ENCODE measurements at places on chromosomes 12 and 14.

DNA sequence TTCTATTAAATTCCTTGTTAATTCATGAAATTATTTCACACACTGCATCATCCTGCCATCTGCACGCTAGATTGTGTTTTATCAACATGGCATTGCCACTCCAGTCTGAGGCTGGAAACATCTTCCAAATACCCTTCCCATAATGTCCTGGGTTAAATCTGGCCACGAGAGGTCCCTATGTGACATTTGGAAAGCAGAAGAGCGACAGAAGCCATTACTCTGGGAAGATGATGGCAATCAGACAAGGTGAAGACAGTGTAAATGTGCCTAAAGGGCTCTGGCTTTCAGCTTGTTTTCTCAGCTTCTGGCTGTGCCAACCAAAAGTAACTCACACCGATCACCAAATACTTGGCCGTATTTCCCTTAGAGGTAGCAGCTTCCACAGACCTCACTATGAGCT lies 144.8 kb downstream of the CAPZA3 start:
- DNase-seq = no peak

GRCh38 chr14:92631098-92631497 lies 117.3 kb downstream of the LGMN start:
- no peak for DNase-seq

- no peak for DNase-seq
These were observed 732.9 kb upstream of the TBX3 start for GRCh38 chr12:115416869-115417268.

- DNase-seq = no peak
These were observed 72.7 kb downstream of the SAMD4A start for GRCh38 chr14:54639611-54640010.

- DNase-seq = no peak
These were observed 31.9 kb downstream of the USP15 start for GRCh38 chr12:62291864-62292760.

GRCh38 chr14:91817566-91818325 lies 49.6 kb downstream of the TC2N start:
- no peak for DNase-seq

- DNase-seq = no peak
These were observed 36.3 kb downstream of the TTLL5 start for GRCh38 chr14:75697386-75697785.

GRCh38 chr12:122834104-122834920 lies 945 bp upstream of the HIP1R start:
- DNase-seq = peak; percentile 31

- no peak for DNase-seq
These were observed 10.1 kb upstream of the FBXL14 start for GRCh38 chr12:1604464-1604863.

- DNase-seq = no peak
These were observed 125.6 kb upstream of the RTL1 start for GRCh38 chr14:101028971-101029667.

- DNase-seq = no peak
These were observed 62.1 kb downstream of the TNFAIP2 start for GRCh38 chr14:103185051-103186029.

- no peak for DNase-seq
These were observed 569.3 kb upstream of the LRFN5 start for GRCh38 chr14:41037388-41037787.

DNA sequence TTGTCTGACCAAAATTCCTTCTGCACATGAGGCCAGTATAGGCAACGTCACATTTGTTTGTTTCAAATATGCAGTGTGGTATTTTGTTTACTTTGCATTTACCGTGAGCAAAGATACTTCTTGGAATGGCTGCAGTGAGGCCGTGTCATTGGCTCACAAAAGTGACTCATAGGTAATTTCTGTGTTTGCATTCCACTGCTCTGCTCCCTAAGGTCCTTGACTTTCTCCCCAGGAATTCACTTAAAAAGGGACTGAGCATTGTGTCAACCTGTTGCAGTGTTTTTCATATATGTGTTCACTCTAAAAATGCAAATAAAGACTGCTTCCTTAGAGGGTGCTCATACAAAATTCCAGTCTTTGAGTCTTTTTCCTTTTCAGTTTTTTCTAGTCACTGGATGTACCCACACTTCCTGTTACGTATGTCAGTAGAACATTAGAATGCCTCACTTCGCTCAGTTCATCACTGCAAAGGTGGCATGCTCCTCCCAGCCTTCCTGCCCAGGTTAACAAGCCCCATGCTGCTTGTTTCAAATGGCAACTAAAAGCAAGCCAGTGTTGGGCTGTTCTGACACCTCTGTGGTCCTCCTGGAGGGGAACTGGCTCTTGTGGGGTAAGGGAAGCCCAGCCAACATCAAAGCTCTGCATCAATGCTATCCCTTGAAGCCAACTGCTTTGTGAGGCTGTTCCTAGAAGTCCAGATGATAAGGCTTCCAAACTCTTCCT lies 9.1 kb downstream of the C12orf76 start:
- DNase-seq = peak; percentile 41

DNA sequence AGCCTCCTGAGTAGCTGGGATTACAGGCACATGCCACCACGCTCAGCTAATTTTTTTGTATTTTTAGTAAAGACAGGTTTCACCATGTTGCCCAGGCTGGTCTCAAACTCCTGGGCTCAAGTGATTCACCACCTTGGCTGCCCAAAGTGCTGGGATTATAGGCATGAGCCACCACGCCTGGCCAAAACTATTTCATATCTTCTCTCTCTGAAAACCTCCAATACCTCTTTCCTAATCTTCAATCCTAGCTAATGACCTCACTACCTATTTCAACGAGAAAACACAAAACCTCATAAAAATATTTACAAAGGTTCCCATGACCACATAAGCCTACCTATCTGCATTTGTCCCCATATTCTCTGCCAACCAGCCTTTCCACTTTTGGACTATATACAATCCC lies 32.3 kb upstream of the ANKS1B start:
- no peak for DNase-seq

DNA sequence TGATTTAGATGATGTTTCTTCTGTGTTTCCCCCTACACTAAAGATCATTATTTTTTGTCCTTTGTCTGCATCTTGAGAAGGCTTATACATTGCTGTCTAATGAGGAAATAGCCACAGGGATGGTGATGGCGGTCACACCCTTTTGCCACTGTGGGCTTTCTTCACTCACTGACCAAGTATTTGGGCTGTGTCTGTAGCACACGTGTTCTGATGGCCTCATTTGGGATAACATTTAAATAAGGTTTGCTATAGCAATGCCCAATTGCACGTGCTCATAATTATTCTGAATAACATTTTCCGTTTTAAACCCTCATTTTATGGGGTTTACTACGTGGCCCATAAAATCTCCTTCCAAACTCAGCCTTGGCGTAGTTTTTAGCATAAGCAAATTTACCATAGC lies 230.3 kb upstream of the PRICKLE1 start:
- no peak for DNase-seq

GRCh38 chr14:52026901-52027300 lies 37.6 kb downstream of the RTRAF start:
- no peak for DNase-seq

DNA sequence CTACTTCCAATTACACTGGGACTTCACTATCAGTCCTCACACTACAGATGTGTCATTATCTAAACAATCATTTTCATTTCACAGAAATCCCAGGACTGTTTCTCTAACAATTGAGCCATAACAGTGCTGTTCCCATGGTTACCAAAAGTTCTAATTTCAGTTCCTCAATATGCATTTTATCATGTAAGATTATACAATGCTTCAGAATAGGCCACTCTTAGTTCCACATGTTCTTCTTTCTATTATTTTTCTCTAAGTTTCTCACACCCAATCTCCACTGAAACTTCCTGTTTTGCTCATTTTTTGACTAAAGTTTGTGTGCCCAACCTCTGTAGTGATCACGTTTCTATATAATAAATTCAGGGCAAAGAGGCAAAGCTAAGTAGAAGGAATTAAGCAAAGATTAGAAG lies 185.8 kb downstream of the DUSP6 start:
- DNase-seq = no peak

- no peak for DNase-seq
These were observed 18.6 kb downstream of the TSPAN8 start for GRCh38 chr12:71139153-71139735.

GRCh38 chr12:124829708-124830304 lies 33.9 kb downstream of the SCARB1 start:
- DNase-seq = no peak

GRCh38 chr12:7101047-7101693 lies 7.8 kb downstream of the C1RL start:
- DNase-seq = no peak

DNA sequence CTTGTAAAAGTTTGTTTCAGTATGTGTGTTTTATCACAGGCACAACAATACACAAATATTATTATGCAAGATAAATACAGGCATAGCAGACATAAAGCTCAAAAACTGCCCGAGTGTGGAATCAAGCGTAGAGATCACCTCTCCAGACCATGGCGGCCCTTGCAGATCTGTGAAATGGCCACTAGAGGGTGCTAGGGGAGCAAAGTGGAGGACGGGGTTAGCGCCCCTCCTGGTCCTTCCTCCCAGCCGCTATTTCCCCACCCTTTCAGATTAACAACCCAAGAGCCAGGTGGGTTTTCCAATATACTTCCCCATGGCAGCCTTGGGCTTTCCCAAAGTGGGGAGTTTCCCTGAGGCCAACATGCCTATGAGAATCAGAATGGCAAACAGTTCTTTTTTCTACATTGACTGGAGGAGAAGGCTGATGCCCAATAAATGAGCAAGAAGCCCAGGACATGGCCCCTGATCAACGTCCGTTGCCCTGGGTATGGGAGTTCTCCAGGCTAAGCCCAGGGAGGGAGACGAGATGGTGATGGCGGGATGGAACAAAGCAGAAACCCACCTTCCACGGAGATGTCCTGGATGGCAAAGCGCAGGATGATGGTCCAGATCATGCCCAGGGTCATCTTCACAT lies 67.4 kb downstream of the ACTN1 start:
- peak; percentile 70 for DNase-seq

DNA sequence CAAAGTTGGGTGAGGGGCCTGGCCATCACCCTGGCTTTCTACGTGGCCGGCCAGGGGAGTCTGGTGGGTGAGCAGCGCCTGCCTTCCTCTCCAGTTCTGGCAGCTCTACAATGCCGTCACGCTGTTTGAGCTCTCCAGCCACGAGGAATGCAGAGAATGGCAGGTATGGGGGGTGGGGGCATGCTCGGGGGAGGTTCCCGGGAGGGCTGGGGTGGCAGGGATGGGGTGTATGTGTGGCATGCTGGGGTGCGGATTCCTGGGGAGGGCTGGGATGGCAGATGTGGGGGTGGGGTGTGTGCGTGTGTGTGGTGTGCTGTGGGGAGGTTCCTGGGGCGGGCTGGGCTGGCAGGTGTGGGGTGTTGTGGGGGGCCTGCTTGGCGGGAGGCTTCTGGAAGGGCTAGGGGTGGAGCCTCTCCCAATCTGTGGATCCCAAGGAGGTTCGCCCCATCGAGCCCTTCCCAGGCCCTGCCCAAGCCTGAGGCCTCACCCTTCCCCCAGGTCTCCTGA lies 18.5 kb downstream of the RHOF start:
- no peak for DNase-seq

DNA sequence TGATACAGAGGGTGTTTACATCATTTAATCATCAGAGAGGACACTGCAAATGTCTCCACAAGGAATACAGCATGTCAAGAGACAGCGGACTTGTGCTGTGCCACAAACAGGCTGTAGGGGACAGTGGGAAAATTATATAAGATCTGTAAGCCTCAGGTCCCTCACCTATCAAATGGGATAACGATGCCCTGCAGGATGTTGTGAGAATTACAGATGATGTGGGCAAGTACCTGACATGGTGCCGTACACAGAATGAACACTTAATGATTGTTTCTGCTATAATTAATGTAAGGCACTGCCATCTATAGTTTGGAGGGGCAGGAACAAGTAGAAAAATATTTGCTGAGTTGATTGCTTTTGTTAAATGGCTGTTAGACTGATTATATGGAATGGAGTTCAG lies 81.9 kb upstream of the GTF2A1 start:
- no peak for DNase-seq

GRCh38 chr12:106926657-106927056 lies 29.1 kb upstream of the TMEM263 start:
- no peak for DNase-seq

GRCh38 chr12:122182887-122183587 lies at the start of gene LRRC43:
Gene LRRC43, plus strand, starts transcription at chr12:122183123. Its CDS starts 22 bp downstream, at chr12:122183145.
- DNase-seq = no peak

DNA sequence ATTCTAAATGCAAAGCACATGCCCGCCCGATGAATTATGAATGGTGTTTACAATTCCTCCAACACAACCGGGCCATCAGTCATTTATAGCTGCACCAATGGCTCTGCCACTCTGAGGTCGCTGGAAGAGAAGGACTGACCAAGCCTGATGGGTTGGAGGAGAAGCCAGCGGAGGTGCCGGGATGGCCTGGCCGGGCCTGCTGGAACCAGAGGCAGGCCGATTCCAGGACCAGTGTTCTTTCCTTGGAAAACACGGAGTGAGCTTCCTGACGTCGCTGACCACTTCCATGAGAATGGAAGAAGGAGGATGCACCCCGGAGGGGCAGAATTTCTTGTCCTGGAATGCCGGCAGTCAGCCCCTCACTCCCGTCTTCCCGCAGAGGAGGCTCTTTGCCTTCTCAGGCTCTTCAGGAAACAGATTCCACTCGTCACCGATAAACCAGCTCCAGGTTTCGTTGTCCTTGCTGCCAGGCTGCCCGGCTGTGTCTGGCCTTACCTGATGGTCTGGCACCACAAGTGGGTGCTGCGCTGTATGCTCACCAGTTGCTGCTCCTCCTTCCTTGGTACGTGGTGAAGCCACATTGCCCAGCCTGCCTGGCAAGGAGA lies 358.5 kb upstream of the SFSWAP start:
- DNase-seq = no peak

DNA sequence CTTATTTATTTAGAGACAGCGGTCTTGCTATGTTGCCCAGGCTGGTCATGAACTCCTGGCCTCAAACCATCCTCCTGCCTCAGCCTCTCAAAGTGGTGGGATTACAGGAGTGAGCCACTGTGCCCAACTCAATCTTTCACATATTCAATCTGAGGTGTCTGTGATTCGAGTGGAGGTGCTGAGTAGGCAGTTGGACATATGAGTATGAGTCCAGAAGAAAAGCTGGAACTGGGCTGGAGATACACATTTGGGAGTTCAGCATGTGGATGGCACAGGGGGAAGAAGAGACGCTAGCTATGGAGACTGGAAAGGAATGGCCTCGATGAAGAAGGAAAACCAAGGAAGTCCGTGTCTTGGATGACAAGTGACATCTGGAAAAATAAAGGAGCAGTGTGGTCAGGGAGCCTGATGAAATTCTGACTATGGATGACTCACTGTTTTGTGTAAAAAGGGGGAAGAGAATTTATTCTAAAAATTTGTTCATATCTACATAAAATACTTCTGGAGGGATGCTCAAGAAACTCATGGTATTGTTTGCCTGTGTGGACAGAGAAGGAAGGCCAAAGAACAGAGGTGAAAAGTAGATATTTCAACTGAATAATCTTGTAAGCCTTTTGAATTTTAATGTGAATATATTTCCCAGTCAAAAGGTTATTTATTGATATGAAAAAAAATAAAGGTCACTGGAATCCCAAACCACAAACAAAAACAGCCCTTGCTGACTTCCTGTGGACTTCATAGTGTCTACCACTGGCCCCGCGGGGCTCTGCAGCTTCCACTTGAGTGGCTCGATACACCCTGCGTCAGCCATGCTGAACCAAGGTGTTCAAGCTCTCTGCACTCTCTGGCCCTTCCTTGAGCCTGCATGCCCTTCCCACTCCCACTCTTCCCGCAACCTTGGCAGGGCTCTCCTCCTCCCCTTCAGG lies 8.9 kb upstream of the LTA4H start:
- DNase-seq = no peak
